ENCODE measurements at places on chromosomes 6 and 20.

DNA sequence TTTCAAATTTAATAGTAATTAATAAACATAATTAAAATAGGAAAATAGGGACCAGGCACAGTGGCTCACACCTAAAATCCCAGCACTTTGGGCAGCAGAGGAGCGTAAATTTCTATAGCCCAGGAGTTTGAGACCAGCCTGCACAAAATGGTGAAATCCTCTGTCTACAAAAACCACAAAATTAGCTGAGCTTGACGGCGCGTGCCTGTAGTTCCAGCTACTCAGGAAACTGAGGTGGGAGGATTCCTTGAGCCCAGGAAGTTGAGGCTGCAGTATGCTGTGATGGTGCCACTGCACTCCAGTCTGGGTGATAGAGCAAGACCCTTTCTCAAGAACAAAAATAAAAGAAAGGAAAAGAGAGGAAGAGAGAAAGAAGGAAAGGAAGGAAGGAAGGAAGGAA is 1387.0 kb upstream of the ADGRB3 start:
- no peak for DNase-seq
- H3K27me3 ChIP-seq, result no peaks in the 10 kb centered on the region
- H3K27ac ChIP-seq, result no peak overlapping the region
- no peaks in the 10 kb centered on the region for H3K4me1 ChIP-seq
- H3K36me3 ChIP-seq, result no peaks in the 10 kb centered on the region

- H3K4me3 ChIP-seq, result no peak overlapping the region
- H3K27ac ChIP-seq, result no peak overlapping the region
- no peaks in the 10 kb centered on the region for H3K27me3 ChIP-seq
Observed at GRCh38 chr6:53441035-53441493, 92.3 kb upstream of the ELOVL5 start.

- no peak overlapping the region for H3K27ac ChIP-seq
- H3K4me3 ChIP-seq, result no peak overlapping the region
- H3K27me3 ChIP-seq, result no peaks in the 10 kb centered on the region
- H3K36me3 ChIP-seq, result no peaks in the 10 kb centered on the region
- H3K4me1 ChIP-seq, result peaks cover 5% of the 10 kb centered on the region
Observed at GRCh38 chr20:43946206-43946491, 31.5 kb downstream of the TOX2 start.

- no peak overlapping the region for H3K4me3 ChIP-seq
- DNase-seq, result no peak
- H3K4me1 ChIP-seq, result no peaks in the 10 kb centered on the region
- no peaks in the 10 kb centered on the region for H3K36me3 ChIP-seq
Observed at GRCh38 chr6:166781331-166781730, 154.3 kb upstream of the RPS6KA2 start.

DNA sequence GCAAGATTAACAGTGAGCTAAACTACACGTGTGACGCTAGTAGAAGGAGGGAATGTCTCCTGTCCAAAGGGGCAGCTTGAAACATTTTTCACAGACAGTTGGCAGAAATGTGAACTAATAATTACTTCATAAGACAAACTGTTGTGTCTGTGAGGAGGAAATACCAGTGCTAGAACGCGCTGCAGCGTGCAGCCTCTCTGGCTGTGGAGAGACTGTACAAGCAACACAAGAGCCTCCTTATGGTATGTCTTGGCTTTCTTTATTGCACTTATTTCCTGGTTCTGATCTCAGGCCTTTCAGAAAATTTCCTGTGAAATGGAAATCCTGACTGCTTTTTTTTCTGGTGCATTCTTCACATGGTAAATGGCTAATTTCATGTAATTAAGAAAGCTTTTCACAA is 25.3 kb upstream of the TIAM2 start:
- H3K27ac ChIP-seq, result no peak overlapping the region
- H3K36me3 ChIP-seq, result no peaks in the 10 kb centered on the region
- no peak overlapping the region for H3K4me3 ChIP-seq
- no peaks in the 10 kb centered on the region for H3K27me3 ChIP-seq
- H3K4me1 ChIP-seq, result no peaks in the 10 kb centered on the region

Data from neural progenitor cell (in vitro differentiated cells).